Frontal cortex (tissue), 4 donors: ENCODE measurements at places on chromosomes 3 and 15. TPM values are rescaled to one million over a fixed set of nuclear protein-coding genes. Genes with fewer than 3 reads are reported as not detected.

DNA sequence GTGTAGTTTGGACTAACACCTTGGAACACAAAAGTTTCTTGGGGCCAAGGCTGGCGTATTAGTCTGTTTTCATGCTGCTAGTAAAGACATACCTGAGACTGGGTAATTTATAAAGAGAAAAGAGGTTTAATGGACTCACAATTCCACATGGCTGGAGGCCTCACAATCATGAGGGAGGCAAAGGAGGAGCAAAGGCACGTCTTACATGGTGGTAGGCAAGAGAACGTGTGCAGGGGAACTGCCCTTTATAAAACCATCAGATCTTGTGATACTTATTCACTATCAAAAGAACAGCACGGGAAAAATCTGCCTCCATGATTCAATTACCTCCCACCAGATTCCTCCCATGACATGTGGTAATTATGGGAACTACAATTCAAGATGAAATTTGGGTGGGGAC, 9.4 kb upstream of the CCR2 start:
- DNase-seq = no peak

DNA sequence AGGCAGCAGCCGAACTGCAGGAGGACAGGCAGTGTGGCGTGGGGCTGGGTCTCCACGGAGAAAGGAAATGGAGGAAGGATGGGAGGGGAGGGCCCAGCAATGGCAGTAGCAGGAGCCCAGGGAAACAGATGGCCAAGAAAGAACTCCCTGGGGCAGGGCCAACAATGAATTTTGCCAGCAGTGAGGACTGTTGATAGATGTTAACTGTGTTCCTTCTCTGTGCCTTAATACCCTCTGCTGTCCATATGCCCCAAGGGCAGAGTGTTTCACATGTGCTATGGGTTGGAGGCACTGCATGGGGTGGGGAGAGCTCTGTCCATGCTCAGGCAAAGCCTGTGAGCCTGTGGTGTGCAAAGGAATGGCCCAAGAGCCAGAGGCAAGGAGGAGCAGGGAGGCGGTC, 70.8 kb upstream of the POMGNT2 start:
- no peak for DNase-seq

LNP1 gene
- 11.0 TPM for total RNA-seq

GRCh38 chr3:135922903-135923250, 42.7 kb upstream of the PPP2R3A start:
- DNase-seq = no peak

TM6SF1 gene
- total RNA-seq = 27.7 TPM

DNA sequence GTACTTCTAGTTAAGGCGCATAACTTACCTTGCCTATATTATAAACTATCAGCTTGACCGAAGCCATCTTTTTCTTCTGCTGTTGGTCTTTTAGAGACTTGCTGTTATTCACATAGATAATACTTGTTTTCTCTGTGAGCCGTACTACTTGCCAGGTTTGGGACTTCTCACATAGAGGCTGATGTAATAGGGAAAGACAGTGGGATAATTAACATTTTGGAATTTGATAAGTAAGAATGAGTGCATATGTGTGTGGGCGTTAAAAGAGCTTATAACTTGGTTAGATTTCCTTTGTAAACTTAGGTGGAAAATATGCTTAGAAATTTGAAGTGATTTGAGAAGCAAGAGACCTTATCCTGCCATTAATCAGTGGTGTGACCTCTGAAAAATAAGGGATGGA, 47.8 kb downstream of the FNDC3B start:
- DNase-seq = no peak

RASGRF1 gene
- total RNA-seq = 4.5 TPM

HRG gene
- not detected for total RNA-seq

DNA sequence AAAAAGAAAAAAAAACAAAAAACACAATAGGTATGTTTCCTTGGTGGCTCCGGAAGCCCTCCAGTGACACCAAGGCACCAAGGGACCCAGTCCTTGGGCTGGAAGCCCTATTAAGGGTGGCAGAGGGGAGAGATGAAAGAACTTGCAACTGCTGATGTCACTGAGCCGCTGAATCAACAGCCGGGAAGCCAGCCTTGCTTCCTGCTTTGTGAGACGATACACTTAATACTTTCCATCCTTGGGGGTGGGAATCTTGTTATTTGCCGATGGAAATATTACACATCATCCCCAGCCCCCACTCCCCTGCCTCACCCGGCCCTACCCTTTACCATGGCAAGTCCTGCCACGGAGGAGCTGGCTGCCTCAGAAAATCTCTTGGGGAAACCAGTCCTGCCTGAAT, 5.6 kb upstream of the ISLR2 start:
- DNase-seq = no peak

GRCh38 chr3:118001380-118001779, 1033.3 kb downstream of the IGSF11 start:
- no peak for DNase-seq

DNA sequence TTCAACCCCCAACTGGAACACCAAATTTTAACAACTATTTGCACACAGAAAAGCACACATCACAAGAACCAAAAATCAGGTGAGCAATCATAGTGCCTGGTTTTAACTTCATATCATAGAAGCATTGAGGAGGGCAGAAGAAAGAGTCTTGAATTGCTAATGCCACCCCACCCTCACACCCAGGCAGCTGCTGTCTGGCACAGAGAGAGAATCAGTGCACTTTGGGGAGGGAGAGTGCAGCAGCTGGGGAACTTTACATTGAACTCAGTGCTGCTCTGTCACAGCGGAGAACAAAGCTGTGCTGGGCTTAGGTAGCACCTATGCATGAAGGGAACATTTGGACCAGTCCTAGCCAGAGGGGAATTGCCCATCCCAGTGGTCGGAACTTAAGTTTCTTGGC, 76.0 kb upstream of the KBTBD8 start:
- DNase-seq = no peak

DNA sequence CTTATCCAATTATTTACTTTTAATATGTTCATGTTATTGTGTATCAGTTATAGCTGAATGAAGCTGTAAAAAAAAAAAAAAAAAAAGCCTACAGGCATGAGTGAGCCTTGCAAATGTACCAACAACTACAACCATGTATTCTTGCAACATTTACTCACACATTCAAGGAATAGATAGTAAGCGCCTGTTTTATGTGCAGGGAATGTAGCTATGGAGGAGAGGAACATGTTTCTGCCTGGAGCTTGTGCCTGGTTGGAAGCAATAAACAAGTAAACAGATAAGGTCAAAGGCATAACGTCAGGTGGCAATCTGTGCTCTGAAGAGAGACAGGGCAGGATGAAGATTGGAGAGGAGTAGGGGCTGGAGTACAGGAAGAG, 111.2 kb downstream of the DNAJB8 start:
- no peak for DNase-seq

DNA sequence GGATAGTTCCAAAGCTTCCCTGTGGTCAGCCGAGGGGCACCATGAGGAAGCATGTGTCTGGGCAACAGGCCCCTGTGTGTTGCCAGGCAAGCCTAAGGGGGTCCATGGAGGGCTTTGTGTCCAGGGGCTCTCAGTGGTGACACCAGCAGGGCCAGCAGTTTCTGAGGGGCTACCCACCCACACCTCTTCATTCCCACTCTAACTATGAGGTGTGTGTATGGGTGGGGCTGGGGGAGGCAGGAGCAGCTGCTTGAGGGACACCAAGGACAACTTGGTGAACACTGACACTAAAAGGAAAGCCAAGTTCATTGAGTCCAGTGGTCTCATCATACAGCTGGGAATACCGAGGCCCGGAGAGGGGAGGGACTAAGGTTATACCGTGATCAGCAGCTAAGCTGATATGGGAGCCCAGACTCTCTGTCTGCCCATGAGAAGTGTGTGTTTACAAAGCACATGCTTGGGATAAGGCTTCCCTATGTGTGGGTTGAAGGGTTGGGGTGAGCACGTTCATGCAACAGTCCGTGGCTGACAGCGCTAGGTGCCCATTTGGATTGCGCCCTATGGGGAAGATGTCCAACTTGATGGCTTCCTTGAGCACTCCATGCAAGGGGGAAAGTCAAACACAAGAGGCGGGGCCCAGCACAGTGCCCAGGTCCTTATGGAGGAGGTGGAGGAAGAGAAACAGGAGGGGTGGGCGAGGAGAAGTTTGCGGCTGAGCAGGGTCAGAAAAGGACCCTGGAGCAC, 34.8 kb upstream of the CHRNB4 start:
- DNase-seq = no peak

GRCh38 chr15:94004697-94005096, 226.7 kb upstream of the MCTP2 start:
- DNase-seq = no peak

- DNase-seq = no peak
Measured at GRCh38 chr3:12730506-12731242, 28.4 kb downstream of the TMEM40 start.

WNT5A gene
- total RNA-seq = 7.3 TPM

GRCh38 chr15:90960298-90961091, 5.8 kb downstream of the RCCD1 start:
- no peak for DNase-seq

GRCh38 chr15:32715276-32715675, 2.5 kb upstream of the GREM1 start:
- DNase-seq = no peak

DNA sequence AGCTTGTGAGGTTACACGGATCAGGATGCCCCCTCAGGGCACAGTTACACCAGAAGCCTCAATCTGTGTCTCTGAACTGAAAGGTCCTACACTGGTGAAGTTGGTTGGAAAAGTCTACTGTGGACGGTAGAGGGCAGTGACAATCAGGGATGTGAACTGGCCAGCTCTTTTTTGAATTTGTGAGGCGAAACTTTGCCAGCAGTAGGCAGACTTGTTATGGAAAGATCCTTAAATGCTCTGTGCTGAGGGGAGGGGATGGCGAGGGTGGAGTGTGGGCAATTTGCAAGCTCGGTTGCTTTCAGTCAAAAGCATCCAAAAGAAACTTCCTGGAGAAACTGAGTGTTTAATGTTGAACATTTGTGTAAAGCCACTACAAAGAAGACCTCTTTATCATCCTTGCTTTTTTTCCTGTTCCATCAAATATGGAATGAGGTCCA, 127.4 kb upstream of the ABHD17C start:
- DNase-seq = peak; percentile 68

- DNase-seq = no peak
Measured at GRCh38 chr3:144921710-144922109, 950.1 kb downstream of the DIPK2A start.

DNA sequence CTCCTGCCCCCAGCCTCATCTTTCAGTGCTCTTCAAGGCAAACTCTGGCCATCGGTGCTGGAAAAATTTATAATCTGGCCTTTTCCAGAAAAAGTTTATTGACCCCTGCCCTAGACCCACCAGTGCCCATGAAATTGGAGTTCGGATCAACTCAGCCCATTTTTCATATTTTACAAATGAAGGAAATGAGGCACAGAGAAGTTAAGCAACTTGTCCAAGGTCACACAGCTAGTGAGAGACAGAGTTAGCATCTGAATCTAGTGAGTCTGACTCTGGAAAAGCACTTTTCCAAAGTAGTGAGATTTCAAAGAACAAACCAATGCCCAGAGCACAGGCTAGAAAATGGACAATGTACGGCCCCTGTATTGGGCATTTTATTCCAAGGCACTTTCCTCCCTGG, 69.4 kb upstream of the TLE3 start:
- no peak for DNase-seq

SCG5 gene
- 136 TPM for total RNA-seq

RPL14 gene
- 163 TPM for total RNA-seq

- no peak for DNase-seq
Measured at GRCh38 chr15:39131609-39132008, 449.3 kb upstream of the THBS1 start.

RFTN1 gene
- 11.0 TPM for total RNA-seq

GRCh38 chr15:39961051-39961450, 27.1 kb downstream of the EIF2AK4 start:
- DNase-seq = no peak

DNA sequence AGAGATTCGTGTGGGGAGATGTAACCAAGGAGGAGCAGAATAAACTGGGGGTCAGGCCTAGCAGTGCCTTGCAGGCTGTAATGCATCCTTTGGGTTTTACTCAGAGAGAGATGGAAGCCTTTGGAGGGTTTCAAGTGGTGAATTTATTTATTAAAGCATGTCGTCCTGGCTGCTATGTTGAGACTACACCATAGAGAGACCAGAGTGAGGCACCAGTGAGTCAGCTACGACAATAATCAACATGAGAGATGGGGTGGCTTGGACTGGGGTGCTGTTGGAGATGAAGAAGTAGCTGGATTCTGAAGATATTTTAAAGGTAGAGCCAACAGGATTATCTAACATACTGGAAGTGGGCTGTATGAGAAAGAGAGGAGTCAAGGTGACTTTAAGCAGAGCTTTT, 335.3 kb upstream of the ARHGEF26 start:
- no peak for DNase-seq

CCR3 gene
- total RNA-seq = not detected

DNA sequence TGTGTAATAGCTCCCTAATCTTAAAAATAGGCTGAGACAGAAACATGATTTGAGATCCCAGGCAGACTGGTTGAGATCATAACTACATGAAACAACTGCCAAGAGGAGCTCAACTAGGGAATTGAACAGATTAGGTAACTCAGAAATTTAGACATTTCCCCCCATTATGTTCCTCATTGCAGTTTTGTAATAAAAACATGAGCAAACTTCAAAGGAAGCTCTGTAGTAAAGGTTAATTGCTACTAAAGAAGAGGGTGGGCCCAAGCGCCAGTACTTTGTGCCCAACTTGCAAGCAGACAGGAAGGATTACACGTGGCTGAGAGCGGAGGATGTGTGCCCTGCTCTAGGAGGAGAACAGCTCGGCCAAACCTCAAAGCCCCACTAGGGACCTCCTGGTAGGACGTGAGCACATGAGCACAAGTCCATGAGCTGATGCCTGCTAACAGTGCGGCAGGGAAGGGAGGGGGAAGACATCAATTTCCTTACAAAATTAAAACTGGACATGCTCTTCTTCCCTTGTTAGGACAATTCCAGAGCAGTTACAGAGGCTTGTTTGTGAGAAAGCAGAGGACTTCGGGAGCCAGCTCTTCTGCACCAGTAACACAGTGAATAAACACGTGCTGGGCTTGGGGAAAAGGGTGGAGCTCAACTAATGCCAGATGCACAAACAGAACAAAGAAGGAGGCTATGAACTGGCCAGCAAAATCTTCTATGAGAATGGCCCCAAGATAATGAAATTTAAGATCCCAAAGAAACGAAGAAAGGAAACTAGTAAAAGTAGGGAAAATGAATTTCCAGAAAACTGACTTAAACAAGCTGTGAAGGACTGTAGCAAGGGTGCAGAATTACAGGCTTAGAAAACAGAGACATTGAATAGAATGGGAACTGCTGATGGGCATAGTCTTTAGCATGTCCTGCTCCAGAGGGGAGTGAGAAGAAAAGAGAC, 275.5 kb downstream of the MECOM start:
- DNase-seq = no peak

DNA sequence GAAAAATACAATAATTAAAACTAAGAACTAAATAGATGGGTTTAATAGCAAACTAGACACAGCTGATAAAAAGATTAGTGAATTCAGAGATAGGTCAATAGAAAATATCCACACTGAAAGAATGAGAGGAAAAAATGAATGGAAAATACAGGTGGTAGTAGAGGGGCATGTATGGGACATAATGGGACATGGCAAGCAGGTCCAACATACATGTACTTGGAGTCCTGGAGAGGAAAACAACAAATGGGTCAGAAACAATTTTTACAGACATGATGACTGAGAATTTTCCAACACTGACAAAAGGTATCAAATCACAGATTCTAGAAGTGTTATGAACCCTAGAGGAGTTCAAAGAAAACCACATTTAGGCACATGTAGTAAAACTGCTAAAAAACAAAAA, 68.4 kb downstream of the MTHFS start:
- no peak for DNase-seq

GOLGA8K gene
- 0.41 TPM for total RNA-seq

GRCh38 chr15:68057034-68057433, 2.9 kb downstream of the PIAS1 start:
- no peak for DNase-seq
